ENCODE measurements at places on chromosomes 6 and 20. TPM values are rescaled to one million over a fixed set of nuclear protein-coding genes. Genes with fewer than 3 reads are reported as not detected.

GRCh38 chr6:109373762-109374161, 8.5 kb downstream of the CD164 start:
- no peaks in the 10 kb centered on the region for H3K27me3 ChIP-seq
- no peak overlapping the region for H3K4me3 ChIP-seq
- H3K27ac ChIP-seq, result no peak overlapping the region
- no peaks in the 10 kb centered on the region for H3K4me1 ChIP-seq

- no peak overlapping the region for H3K4me3 ChIP-seq
- H3K4me1 ChIP-seq, result no peaks in the 10 kb centered on the region
- no peaks in the 10 kb centered on the region for H3K27me3 ChIP-seq
- no peak for DNase-seq
- H3K36me3 ChIP-seq, result no peaks in the 10 kb centered on the region
Observed at GRCh38 chr20:62663145-62664018, 21.1 kb downstream of the SLCO4A1 start.

GRCh38 chr6:108030211-108030610, 44.3 kb downstream of the OSTM1 start:
- no peak for DNase-seq
- H3K27me3 ChIP-seq, result no peaks in the 10 kb centered on the region
- no peak overlapping the region for H3K4me3 ChIP-seq
- peaks cover 4% of the 10 kb centered on the region for H3K4me1 ChIP-seq
- H3K36me3 ChIP-seq, result no peaks in the 10 kb centered on the region

DNA sequence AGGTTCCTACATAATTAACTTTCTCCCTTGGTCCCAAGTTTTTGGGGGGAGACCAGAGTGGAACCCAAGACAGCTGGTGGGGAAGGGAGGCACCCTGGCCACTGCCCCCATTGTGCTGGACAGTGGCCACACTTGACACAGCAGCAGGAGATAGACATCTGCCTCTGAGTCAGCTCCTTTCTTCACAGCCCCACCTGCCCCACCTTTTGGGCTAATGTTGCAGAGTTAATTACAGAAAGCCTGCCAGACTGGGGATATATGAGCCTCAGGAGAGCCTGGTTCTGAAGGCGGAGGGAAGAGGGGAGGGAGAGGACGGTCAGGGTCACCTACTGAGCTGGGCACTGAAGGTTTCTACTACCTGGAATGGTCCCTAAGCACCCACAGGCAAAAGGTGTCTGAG, 50.6 kb downstream of the MAFB start:
- no peak overlapping the region for H3K27ac ChIP-seq
- no peaks in the 10 kb centered on the region for H3K4me1 ChIP-seq
- no peak for DNase-seq
- no peaks in the 10 kb centered on the region for H3K36me3 ChIP-seq
- no peaks in the 10 kb centered on the region for H3K27me3 ChIP-seq

GRCh38 chr6:150840185-150840584, 25.3 kb upstream of the MTHFD1L start:
- H3K36me3 ChIP-seq, result peaks cover 4% of the 10 kb centered on the region
- H3K27ac ChIP-seq, result no peak overlapping the region
- no peaks in the 10 kb centered on the region for H3K27me3 ChIP-seq
- no peak for DNase-seq
- no peak overlapping the region for H3K4me3 ChIP-seq

DNA sequence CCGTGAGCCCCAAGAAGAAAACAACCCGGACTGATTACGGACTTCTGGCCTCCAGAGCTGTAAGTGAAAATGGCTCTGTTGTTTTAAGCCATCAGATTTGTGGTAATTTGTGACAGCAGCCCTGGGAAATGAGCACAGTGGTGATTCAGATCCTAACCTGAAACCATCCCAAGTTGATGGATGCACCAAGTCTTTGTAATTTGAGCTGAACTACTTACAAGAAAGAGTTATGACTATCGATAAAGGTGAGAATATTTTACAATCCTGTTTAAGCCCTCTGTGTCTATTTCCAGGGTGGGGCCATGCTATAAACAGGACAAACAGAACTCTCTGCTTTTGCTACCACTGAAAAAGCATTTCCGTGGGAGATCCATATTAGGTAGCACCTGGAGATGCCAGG, 19.1 kb upstream of the RIN2 start:
- H3K27ac ChIP-seq, result no peak overlapping the region
- no peaks in the 10 kb centered on the region for H3K36me3 ChIP-seq
- H3K4me3 ChIP-seq, result no peak overlapping the region

DNA sequence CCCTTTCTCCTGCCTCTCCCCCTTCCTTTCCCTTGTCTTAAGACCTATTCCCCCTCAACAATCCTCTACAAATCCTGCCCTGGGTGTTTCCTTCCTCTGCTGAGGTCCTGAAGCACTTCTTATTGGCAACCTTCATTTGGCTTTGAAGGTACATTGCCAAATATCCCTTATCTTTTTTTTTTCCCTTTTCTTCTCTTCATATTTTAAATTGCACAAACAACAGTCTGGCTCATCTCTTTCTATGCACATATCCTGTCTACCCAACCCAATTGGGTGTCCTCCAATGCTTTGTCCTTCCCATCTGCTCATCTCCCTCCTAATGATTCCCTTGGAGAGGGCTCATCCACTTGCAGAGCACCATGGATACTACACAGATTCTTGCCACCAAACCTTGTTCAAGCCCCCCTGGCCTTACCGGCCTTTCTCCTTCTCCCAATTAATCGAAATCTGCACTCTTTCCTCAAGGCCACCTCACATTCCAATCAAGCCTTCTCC, 537.9 kb upstream of the JARID2 start:
- DNase-seq, result no peak
- peaks cover 3% of the 10 kb centered on the region for H3K4me1 ChIP-seq
- H3K27me3 ChIP-seq, result no peaks in the 10 kb centered on the region
- H3K4me3 ChIP-seq, result no peak overlapping the region
- no peak overlapping the region for H3K27ac ChIP-seq
- no peaks in the 10 kb centered on the region for H3K36me3 ChIP-seq

DNA sequence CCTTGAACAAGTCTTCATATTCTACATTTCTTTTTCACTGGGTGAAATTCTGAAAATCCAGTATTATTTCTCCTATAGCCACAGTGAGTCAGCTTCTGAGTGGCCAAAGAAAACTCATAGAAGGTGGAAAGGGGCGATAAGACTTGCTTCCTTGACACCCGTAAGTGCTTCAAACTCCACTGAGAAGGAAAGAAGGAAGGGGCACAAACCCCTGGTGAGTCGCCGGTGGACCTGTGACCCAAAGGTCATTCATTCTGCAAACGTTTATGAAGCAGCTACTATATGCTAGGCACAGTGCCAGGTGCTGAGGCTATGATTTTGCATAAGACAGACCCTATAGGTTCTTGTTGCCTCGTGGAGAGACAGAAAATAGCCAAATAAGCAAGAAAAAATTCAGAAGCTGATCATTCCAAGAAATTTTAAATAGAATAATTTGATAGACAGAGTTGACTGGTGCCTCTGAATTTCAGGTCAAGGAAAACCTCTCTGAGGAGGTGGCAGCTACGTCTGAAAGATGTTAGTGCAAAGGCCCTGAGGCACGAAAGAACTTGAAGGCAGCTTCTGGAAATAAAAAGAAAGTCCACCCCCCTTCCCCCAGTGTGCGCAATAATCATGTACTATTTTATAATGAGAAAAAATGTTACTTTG, 118.2 kb downstream of the CD24 start:
- H3K27ac ChIP-seq, result no peak overlapping the region
- H3K4me3 ChIP-seq, result no peak overlapping the region
- H3K36me3 ChIP-seq, result no peaks in the 10 kb centered on the region
- H3K4me1 ChIP-seq, result no peaks in the 10 kb centered on the region
- H3K27me3 ChIP-seq, result no peaks in the 10 kb centered on the region

DNA sequence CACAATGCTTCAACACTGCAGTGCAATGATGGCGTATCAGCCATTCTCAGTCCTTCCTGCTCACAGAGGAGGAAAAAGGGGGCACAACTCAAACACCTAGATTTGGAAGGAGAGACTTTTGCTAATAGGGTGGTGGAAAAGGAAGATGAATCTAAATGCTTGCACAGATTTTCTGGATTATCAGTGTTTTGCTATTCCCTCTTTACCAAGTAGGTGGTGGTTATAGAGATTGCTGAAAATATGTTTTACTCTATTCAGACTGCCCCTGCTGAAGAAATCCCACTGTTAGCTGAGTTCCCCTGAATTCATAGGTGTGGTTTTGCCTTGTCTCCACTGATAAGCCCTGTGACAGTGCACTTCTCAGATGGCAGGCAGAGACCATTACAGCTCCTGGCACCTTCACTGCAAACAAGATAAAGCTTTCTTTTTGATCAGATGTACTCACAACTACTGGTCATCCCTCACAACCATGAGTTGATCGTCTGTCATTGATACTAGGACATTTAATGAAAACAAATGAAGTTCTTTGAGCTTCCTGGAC, 311.4 kb downstream of the KIF16B start:
- no peak overlapping the region for H3K27ac ChIP-seq
- H3K27me3 ChIP-seq, result no peaks in the 10 kb centered on the region
- H3K36me3 ChIP-seq, result no peaks in the 10 kb centered on the region
- H3K4me1 ChIP-seq, result peaks cover 8% of the 10 kb centered on the region
- no peak for DNase-seq

GRCh38 chr6:77092971-77093370, 370.3 kb downstream of the HTR1B start:
- no peak overlapping the region for H3K4me3 ChIP-seq
- no peaks in the 10 kb centered on the region for H3K4me1 ChIP-seq
- no peaks in the 10 kb centered on the region for H3K36me3 ChIP-seq
- DNase-seq, result no peak
- H3K27ac ChIP-seq, result no peak overlapping the region

DNA sequence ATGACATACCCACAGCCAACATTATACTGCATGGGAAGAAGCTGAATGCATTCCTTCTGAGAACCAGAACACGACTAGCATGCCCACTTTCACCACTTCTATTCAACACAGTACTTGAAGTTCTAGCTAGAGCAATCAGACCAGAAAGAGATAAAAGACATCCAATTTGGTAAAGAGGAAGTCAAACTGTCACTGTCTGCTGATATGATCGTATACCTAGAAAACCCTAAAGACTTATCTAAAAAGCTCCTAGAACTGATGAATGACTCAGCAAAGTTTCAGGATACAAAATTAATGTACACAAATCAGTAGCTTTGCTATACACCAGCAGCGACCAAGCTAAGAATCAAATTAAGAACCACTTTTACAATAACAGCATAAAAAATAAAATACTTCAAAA, 60.5 kb downstream of the EYS start:
- H3K4me3 ChIP-seq, result no peak overlapping the region
- no peak overlapping the region for H3K27ac ChIP-seq
- H3K36me3 ChIP-seq, result no peaks in the 10 kb centered on the region
- H3K27me3 ChIP-seq, result no peaks in the 10 kb centered on the region
- DNase-seq, result no peak

GRCh38 chr20:19838468-19838867, 80.4 kb downstream of the RIN2 start:
- no peaks in the 10 kb centered on the region for H3K27me3 ChIP-seq
- peaks cover 8% of the 10 kb centered on the region for H3K36me3 ChIP-seq
- DNase-seq, result no peak

- no peaks in the 10 kb centered on the region for H3K27me3 ChIP-seq
- H3K27ac ChIP-seq, result no peak overlapping the region
- H3K36me3 ChIP-seq, result no peaks in the 10 kb centered on the region
- DNase-seq, result no peak
Observed at GRCh38 chr20:24585796-24586522, 116.5 kb downstream of the SYNDIG1 start.

DNA sequence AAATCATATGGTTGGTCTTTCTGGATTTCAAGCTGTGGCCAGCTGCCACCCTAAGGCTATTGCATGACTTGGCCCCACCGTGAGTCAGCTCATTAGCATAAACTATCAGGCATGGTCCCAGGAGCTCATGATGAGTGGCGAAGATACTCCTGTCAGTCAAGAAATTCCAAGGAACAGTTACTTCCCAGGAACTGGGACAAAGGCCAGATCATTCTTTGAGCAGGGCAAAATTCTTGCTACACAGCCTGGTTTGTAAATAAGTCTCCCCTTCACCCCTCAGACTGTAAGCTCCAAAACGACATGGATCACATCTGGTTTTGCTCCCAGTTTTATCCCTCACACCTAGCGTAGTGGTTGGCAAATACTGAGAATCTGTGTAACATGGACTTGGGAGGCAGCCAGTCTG, 33.0 kb upstream of the KIAA1586 start:
- no peaks in the 10 kb centered on the region for H3K36me3 ChIP-seq
- DNase-seq, result no peak
- no peaks in the 10 kb centered on the region for H3K27me3 ChIP-seq
- 0 out of 2 replicates have a peak, but pooled peaks cover 4% of the 10 kb centered on the region for H3K4me1 ChIP-seq

- H3K4me1 ChIP-seq, result no peaks in the 10 kb centered on the region
- H3K36me3 ChIP-seq, result no peaks in the 10 kb centered on the region
- no peak overlapping the region for H3K27ac ChIP-seq
- no peaks in the 10 kb centered on the region for H3K27me3 ChIP-seq
- H3K4me3 ChIP-seq, result no peak overlapping the region
Observed at GRCh38 chr6:89009624-89010059, 46.2 kb upstream of the RNGTT start.

DNA sequence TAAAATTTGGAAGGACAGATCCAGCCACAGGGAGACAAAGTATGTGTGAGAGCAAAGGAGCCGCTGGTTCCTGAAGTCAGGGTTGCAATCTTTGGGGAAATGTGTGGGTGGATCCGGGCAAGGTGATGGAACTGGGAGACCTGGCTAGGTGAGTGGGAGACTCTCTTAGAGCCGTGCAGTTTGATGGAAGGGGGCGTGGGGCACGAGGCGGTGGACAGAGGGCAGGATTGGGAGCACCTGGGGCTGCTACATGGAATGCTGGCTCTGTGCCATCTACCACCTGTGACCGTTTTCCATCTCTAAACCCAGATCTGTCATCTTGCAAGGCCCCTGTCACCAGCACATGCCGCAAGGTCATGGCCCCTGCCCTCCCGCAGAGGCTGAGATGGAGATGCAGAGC, 268.4 kb downstream of the SMOC2 start:
- H3K36me3 ChIP-seq, result no peaks in the 10 kb centered on the region
- H3K27ac ChIP-seq, result no peak overlapping the region
- no peak overlapping the region for H3K4me3 ChIP-seq
- peaks cover 3% of the 10 kb centered on the region for H3K4me1 ChIP-seq

Gene TNF
- not detected for polyA plus RNA-seq

Gene ENPP4
- polyA plus RNA-seq, result 0.05 TPM

Gene BPHL
- polyA plus RNA-seq, result 21.7 TPM

Gene SLC26A8
- polyA plus RNA-seq, result not detected

Gene SLC35D3
- polyA plus RNA-seq, result 0.16 TPM

Gene RAD21L1
- not detected for polyA plus RNA-seq

Gene IPCEF1
- not detected for polyA plus RNA-seq

Gene ANGPT4
- not detected for polyA plus RNA-seq

Gene RAET1L
- polyA plus RNA-seq, result not detected

Gene BCAS1
- polyA plus RNA-seq, result not detected

Gene MYBL2
- 7.3 TPM for polyA plus RNA-seq

Data from SK-N-SH (cell line).